Stimulated activated CD4-positive, alpha-beta T cell treated with anti-CD3 and anti-CD28 coated beads, Interleukin-1b, Interleukin-23, amount 100 ng/mL, for 24 hours (primary cell): ENCODE measurements at places on chromosomes 1 and 21.

- peak; percentile 36 for DNase-seq
Observed at GRCh38 chr21:45970674-45971615, 10.6 kb upstream of the COL6A1 start.

- no peak for DNase-seq
Observed at GRCh38 chr1:204191456-204191855, 4.8 kb downstream of the KISS1 start.

- DNase-seq = peak; percentile 64
Observed at GRCh38 chr1:26787381-26787705, 407 bp upstream of the PIGV start.

DNA sequence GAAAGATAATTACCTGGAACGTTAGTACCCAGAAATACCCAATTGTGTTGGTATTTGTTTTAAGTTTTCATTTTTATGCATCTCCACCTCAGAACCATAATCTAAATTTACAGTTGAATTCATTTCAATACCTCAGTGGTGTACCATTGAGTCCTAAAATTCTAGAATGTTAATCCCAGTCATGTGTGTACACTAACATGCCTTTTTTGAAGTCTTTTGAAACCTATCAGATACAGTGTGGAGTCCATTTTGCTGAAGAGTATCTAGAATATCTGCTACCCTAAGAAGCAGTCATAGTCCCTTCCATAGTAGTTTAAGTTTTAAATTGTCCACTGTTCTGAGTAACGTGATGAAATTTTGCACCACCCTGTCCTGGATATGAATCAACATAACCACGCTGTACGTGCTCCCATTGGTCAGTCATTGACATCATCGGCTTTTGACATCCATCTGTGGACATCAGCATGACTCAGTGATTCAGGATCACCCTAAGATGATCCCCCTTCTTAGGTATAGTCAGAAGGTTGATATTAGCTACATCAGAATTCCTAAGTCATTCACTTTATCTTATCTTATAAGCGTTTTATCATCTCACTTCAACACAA is 7.5 kb upstream of the ASH1L start:
- no peak for DNase-seq

DNA sequence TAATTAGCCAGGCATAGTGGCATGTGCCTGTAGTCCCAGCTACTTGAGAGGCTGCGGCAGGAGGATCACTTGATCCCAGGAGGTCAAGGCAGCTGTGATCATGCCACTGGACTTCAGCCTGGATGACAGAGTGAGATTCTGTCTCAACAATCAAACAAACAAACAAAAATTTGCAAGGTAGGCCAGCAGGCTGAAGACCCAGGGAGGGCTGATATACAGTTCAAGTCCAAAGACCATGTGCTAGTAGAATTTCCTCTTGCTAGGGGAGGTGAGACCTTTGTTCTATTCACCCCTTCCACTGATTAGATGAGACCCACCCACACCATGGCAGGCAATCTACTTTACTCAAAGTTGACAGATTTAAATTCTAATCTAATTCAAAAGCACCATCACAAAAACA is 31.2 kb upstream of the CNN3 start:
- DNase-seq = no peak

GRCh38 chr1:64942675-64943074 is 23.7 kb downstream of the JAK1 start:
- no peak for DNase-seq

GRCh38 chr1:24252185-24252780 is 65.2 kb upstream of the IFNLR1 start:
- DNase-seq = no peak

DNA sequence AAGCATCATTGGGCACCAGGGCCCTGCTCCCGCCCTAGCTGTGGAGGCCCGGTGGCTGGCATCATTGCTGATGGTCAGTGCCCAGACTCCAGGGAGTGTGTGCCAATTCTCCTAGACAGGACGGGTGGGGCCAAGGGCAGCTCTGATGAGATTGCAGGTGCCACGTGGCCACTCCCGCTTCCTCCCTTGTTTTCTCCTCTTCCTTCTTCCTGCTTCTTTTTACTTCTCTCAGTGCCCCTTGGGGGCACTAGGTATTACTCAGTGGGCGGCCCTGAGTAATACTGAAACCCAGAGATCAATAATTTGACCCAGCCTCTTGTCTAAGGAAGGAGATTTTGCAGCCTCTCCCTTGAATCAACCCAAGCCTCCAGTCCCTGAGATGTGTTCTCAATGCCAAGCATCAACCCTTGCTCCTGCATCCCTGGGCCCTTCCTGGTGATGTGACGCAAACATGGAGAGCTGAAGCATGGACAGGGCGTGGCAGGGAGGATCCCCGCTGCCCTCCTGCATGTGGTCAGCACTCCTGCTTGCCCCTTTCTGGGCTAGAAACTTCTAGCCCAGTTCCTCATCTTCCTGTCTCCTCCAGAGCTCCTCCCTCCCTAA is 32.4 kb downstream of the CDK18 start:
- no peak for DNase-seq

DNA sequence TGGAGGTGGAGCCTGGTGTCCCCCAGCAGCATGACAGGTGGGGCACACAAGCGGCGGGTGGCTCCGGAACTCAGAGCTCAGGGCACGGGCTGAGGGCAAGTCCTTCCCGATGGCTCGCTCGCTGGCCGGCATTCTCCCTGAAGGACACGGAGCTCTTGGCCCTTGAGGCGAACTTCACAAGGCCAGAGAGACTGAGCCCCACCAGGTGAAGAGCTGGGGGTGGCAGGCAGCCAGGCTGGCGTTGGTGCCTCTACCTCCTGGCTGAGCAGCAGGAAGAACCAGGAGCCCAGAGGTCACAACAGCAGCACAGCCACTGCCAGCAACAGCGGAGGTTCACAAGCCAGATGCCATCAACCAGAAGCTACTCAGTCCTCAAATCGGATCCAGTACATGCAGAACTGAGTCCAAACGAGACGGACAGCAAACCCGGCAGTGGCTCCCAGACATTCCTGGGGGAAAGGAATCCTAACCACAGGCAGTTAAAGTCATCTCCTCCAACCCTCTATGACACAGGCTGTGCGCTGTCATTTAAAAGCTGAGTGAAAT is 54.1 kb downstream of the NPHP4 start:
- no peak for DNase-seq

- no peak for DNase-seq
Observed at GRCh38 chr1:111354584-111354983, 63.9 kb downstream of the CHIA start.

- DNase-seq = no peak
Observed at GRCh38 chr1:224828691-224829090, 100.8 kb upstream of the DNAH14 start.

GRCh38 chr1:18716785-18717678 is 86.4 kb downstream of the PAX7 start:
- no peak for DNase-seq

DNA sequence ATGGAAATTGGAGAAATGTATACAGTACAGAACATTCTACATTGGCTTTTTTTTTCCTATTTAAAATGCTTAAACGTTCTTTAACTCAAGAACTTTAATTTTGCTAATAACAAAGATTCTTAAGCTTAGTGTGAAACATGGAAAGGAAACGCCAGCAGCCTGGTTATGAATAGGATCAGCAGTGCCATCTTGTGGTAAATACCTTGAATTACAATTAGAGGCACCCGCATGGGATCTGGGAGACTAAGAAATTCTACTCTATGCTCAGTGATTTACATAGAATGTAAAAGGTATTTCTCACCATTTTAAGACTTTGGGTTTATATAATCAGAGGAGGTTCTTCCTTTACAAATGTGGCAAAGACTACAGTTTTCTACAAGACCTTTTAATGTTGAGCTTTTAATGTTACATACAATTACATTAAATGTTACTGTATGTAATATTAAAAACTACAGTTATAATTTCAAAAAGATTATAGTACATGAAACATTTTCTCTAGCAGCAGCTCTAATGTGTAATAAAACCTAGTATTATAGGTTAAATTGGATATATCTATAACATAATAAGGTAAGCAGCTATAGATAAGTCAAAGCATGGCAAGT is 32.1 kb upstream of the APOBEC4 start:
- DNase-seq = no peak

DNA sequence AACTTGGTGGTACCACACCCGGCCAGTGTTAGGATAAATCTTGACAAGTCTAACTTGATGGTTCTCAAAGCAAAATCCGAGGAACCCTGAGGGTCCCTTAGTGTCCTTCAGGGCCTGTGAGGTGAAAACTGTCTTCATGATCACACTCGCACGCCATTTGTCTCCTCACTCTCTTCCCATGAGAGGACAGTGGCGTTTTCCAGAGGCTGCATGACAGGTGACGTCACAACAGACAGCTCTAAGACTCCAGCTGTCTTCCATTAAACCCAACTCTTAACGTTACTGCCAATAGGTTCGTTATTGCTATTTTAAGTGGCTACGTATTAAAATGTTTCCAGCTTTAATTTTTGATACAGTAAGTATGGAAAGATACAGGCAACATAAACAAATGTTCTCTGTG is 13.8 kb downstream of the CFAP74 start:
- no peak for DNase-seq

- no peak for DNase-seq
Observed at GRCh38 chr21:43308101-43308814, 118.7 kb downstream of the SIK1 start.

- no peak for DNase-seq
Observed at GRCh38 chr1:117093091-117093534, 28.4 kb downstream of the TRIM45 start.

DNA sequence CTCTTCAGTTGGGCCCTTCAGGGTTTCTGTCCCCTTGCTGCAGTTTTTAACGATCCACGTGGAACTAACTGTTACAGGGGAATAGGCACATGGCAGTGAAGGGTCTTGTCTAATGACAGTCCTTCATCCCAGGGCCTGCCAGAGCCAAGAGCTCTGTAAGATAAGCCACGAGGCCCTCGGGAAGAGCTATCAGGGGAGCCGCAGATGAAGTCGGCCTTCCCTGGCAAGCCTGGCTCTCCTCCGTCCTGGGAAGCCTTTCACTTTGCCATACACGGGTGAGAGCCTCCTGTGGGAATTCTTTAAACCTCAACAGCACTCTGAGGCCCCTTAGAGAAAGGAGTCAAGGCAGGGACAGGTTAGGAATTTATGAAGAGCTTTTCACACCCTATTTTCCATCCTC is 29.0 kb downstream of the ACP6 start:
- DNase-seq = no peak

DNA sequence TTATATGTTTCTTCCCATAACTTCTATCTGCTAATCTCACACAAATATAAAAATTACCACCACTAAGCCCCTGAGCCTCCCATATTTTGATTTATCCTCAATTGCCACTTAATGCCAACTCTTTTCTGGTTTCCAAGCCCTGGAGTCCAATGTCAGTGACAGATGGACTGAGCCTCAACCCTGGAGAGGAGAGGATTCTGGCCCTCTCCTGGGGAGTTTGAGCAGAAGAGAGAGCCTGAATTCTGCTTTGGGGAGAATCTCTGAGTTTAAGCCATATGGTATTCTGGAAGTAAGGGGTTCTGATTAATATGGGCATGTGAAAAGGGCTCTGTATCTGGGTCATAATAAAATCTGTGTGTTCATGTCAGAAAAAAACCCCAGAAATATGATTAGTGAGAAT is 8.5 kb downstream of the CADM3 start:
- no peak for DNase-seq

DNA sequence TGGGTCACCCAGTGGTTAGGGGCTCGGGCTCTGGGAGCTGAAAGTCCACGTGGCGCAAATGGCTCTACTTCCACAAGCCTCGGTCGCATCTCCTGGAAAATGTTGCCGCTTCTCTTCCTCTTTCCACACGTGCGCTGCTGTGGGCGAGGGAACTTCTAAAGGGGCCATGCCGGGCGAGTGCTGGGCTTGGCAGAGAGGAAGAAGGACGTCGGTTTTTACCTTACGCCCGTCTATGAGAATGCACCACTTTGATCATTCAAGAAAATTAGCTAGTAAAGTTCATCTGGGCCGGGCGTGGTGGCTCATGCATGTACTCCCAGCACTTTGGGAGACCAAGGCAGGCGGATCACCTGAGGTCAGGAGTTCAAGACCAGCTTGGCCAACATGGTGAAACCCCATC is 10.4 kb downstream of the SLC45A1 start:
- no peak for DNase-seq
